ENCODE measurements at places on chromosomes 12 and 14.

DNA sequence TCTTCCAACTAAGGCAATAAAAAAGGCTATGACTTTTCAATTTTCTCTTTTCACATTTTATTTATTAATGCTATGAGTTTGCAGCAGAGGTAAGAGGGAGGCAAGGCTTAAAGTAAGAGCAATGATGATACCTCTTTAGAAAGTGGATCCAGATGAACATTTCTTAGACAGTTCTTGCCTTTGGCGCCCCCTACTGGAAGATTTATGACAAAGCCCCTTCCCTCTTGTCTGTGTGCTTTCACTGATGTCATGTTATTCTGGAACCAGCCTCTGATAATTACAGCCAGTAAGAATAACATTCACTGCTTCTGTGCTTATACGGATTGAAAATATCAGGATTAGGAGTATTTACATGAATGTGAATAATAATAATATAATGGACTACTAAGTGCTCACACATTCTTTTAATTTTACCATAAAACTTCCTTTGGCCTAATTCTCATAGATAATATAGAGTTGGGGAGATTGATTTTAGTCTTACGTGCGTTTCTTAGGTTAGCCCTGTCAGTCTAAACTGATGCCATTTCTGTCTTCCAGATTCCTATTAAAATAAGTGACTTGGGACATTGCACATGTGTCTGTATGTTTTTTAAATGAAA lies 1929.9 kb upstream of the SEL1L start:
- peak; percentile 77 for DNase-seq

DNA sequence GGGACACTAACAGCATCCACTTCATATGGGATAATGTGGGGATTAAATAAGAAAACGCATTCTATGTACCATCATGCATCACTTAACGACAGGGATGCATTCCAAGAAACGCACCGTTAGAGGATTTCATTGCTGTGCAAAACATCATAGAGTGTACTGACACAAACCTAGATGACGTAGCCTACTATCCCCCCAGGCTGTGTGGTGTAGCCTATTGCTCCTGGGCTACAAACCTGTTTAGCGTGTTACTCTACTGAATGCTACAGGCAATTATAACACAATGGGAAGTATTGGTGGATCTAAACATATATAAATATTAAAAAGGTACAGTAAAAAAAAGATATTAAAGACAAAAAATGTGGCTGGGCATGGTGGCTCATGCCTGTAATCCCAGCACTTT lies 230.6 kb downstream of the KSR2 start:
- DNase-seq: no peak

DNA sequence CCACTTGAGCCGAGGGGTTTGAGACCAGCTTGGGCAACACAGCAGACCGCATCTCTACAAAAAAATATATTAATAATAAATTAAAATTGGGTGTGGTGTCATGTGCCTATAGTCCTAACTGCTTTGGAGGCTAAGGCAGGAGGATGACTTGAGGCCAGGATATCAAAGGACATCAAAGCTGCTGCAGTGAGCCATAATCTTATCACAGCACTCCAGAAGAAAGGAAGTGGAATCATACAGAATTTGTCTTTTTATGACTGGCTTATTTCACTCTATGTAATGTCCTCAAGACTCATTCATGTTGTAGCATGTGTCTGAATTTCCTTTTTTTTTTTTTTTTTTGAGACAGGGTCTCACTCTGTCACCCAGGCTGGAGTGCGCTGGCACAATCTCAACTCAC lies 43.9 kb upstream of the NUDT4 start:
- no peak for DNase-seq

- no peak for DNase-seq
Measured at GRCh38 chr12:130677957-130678558, 38.0 kb downstream of the RIMBP2 start.

DNA sequence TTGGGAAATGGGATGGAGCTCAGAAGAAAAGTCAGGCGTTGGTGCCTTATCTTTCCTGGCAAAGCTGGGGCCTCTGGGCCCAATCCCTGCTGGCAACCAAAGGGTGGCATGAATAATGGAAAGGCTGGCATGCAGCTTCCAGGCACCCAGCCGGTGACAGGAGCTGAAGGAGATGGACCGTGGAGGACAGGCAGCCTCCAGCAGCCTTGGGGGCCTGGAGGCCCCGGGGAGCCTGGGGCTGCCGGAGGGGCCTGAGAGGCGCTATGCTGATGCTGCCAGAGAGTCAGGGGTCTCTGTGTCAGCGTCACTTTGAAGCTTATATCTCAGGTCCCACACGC lies 38.2 kb upstream of the EML1 start:
- DNase-seq: no peak

DNA sequence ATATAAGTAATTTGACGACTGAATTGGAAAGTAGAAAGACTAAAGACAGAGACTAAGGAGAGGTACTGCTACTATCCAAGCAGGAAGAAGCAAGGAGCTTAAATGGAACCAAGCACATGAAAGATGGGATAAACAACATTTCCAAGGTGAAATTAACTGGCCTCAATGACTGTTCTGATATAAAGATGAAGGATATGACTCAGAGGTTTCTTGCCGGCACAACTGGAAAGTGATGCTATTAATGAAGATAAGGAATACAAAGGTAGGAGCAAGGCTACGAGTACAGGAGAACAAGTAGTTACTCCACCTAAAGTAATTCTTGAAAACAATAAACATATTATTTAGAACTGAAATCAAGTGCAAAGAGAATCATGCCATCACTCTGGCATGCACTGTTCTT lies 6.4 kb downstream of the SNX6 start:
- peak; percentile 14 for DNase-seq

GRCh38 chr14:37171678-37172023 lies 755 bp downstream of the SLC25A21 start:
- DNase-seq: no peak

- no peak for DNase-seq
Measured at GRCh38 chr14:81936348-81936747, 402.7 kb upstream of the SEL1L start.

DNA sequence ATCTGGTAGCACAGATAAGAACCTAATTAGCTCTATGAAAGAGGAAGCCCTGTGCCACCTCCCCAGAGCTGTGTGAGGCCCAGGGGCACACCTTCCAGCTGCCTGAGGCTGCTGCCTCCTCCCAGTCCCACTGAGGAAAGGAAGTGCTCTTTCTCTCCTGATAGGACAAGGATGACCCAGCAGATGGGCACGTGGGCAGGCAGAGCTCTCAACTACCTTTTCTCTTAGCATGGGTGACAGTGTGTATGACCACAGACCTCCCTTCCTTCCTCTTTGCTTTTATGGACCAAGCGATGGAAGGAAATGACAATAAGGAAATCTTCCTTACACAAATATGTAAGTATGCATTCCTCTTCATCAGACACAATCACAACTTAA lies 127.6 kb upstream of the AMIGO2 start:
- DNase-seq: peak; percentile 21

- no peak for DNase-seq
Measured at GRCh38 chr12:52221912-52222457, 11.1 kb upstream of the KRT7 start.

DNA sequence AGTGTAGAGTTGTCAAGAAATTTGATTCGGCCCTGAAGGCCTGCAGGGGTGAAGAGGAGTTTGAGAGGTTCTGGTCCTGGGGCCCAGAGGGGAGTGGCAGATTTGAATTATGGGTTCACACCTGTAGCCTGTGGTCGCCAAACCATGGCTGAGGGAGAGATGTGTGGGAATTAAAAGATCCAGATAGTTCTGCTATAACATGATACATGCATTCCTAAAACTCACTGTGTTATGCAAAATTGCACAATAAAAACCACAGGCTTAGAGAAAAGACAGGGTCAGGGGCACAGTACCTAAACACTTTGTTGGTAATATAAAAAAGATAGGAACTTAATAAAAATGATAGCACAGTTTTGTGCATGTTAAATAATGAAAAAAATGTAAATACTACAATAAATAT lies 106.2 kb downstream of the TMEM30B start:
- DNase-seq: peak; percentile 65

Data from fibroblast of pulmonary artery (primary cell).